ENCODE measurements at places on chromosomes 4 and X.

DNA sequence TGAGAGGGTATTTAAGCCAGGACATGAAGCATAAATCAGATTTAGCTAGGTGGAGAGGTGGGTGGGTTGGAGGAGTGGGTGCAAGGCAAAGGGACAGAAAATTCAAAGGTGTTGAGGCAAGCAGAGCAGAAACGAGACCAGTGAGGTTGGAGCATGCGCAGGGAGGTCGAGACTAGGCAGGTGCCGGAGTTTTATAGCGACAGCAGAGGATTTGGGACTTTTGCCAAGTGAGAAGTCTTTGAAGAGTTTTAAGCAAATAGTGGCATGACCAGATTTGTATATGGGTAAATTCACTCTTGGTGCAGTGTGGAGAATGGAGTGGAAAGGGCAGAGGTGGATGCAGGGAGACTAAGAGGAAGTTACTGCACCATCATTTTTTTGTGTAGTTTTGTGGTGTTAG, 107.0 kb upstream of the TLR2 start:
- H3K4me3 ChIP-seq = peak overlapping the region; percentile 7
- peaks cover 67% of the 10 kb centered on the region for H3K4me1 ChIP-seq
- H3K36me3 ChIP-seq = peaks cover 18% of the 10 kb centered on the region
- peak overlapping the region; percentile 49 for H3K27ac ChIP-seq
- H3K27me3 ChIP-seq = no peaks in the 10 kb centered on the region

GRCh38 chr4:184348311-184349233, 125.8 kb downstream of the IRF2 start:
- H3K27ac ChIP-seq = peak overlapping the region; percentile 78
- H3K36me3 ChIP-seq = no peaks in the 10 kb centered on the region
- peaks cover 84% of the 10 kb centered on the region for H3K4me1 ChIP-seq
- DNase-seq = no peak
- H3K4me3 ChIP-seq = peak overlapping the region; percentile 92

DNA sequence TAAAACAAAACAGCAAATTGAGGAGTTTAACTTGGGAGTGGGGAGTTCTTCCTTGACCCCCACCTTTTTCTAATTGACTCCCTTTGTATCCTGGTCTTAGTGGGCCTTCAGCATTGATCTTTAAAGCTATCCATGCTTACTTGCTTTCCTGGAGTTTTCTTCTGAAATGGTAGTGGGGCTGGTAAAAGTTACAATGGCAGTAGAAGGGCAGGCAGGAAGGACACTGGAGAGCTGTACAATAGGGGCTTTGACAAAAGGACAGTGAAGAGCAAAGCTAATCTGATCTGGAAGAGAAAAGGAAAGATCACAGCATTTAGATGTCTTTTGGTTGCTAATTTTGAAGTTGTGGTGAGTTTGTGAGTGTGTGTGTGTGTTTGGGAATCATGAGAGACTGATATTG, 111.5 kb downstream of the MID1 start:
- no peaks in the 10 kb centered on the region for H3K36me3 ChIP-seq
- no peaks in the 10 kb centered on the region for H3K4me1 ChIP-seq
- no peak for DNase-seq
- no peak overlapping the region for H3K4me3 ChIP-seq
- no peak overlapping the region for H3K27ac ChIP-seq

GRCh38 chr4:34293459-34293858, 1950.9 kb downstream of the ARAP2 start:
- no peak for DNase-seq
- no peaks in the 10 kb centered on the region for H3K4me1 ChIP-seq
- H3K27me3 ChIP-seq = no peaks in the 10 kb centered on the region
- H3K36me3 ChIP-seq = no peaks in the 10 kb centered on the region
- no peak overlapping the region for H3K27ac ChIP-seq
- no peak overlapping the region for H3K4me3 ChIP-seq

GRCh38 chr4:18512718-18513117, 491.2 kb upstream of the LCORL start:
- H3K36me3 ChIP-seq = no peaks in the 10 kb centered on the region
- H3K4me1 ChIP-seq = no peaks in the 10 kb centered on the region
- no peak overlapping the region for H3K4me3 ChIP-seq

DNA sequence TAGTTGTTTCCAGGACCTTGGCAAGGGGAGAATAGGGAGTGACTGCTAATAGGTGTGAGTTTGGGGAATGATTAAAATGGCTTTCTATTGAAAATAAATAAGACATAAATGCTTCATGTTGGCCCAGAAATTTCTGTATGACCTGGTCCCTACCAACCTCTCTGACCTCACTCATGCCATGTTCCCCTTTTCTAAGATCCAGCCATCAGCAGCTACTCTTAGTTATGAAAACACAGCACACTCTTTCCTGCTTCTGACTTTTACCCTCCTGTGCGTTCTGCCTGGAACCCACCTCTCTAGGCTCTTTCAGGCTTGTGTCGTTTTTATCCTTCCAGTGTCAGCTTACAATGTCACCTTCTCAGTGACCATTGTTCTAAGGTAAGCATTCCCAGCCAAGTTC, 14.8 kb upstream of the CXCL5 start:
- H3K4me3 ChIP-seq = no peak overlapping the region
- no peak overlapping the region for H3K27ac ChIP-seq

- H3K27ac ChIP-seq = no peak overlapping the region
- no peaks in the 10 kb centered on the region for H3K27me3 ChIP-seq
- peaks cover 12% of the 10 kb centered on the region for H3K4me1 ChIP-seq
- no peak for DNase-seq
- H3K36me3 ChIP-seq = no peaks in the 10 kb centered on the region
- H3K4me3 ChIP-seq = no peak overlapping the region
These were observed 215.4 kb downstream of the CCNG2 start for GRCh38 chr4:77372375-77372774.

- H3K36me3 ChIP-seq = peaks cover 12% of the 10 kb centered on the region
- peaks cover 8% of the 10 kb centered on the region for H3K27me3 ChIP-seq
- H3K4me1 ChIP-seq = no peaks in the 10 kb centered on the region
- no peak overlapping the region for H3K4me3 ChIP-seq
- no peak overlapping the region for H3K27ac ChIP-seq
These were observed 175.8 kb upstream of the GALNT7 start for GRCh38 chr4:172992648-172993378.

DNA sequence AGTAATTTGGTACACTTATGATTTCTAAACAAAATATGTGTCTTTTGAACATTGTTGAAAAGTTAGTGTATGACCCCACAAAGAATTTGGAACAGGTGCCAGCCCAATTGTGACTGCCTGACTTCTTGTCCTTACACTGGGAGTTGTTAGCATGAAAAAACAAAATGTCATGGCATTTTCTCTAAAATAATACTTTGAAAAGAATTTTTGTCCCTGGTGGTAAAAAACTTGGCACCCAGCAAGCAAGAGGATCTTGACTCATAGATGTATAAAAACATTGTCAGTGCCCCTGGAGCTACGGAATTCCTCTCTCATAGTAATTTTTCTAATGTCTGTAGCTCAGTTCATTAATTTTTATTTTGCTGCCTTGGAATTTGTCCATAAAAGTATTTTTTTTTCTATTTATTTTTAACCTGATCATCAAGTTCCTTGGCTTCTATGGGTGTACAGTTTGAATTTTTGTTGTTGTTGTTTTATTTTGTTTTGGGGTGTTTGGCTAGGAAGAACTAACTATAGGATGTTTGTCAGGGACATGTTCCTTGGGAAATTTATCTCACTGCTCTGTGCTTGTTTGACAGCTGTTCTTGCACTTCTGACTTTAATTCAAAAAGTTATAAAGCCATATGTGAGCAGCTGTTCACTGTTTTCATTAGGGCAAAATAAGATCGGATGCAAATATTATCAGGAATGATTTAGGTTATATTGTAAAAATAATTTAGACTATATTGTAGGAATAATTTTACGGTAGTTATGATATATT, 95.4 kb upstream of the NUDT6 start:
- H3K36me3 ChIP-seq = peaks cover 2% of the 10 kb centered on the region

DNA sequence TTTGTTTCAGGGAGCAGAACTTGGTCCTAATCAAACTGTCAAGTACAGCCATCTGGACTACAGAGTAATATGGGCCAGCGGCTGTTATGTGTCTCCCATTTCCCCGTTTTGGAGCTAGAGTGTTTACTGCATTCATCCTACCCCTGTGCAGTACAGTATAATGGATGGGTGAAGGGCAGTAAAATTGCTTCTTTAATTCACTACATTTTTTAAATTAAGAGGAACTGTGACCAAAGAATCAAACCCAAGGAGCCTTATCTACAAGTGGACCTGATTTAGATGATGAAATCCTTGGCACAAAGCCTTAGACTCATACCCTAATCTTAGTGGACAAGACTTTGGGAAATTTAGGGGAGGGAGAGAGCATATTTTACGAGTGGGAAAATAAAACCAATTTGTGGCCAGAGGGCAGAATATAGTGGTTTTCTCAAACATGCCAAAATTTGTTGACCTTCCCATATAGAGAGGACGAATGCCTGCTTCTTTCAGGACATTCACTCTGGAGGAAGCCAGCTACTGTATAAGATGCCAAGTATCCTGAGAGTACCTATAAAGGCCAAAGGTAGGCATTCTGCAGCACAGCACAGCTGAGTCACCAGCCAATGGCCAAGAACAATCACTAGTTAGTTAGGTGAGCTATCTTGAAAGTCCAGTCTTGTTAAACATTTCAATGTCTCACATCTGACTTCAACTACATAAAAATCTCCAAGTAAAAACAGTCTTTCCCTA, 253.8 kb upstream of the KCNIP4 start:
- H3K4me3 ChIP-seq = no peak overlapping the region
- H3K4me1 ChIP-seq = no peaks in the 10 kb centered on the region
- no peak overlapping the region for H3K27ac ChIP-seq
- no peak for DNase-seq

- no peaks in the 10 kb centered on the region for H3K27me3 ChIP-seq
- DNase-seq = no peak
- no peaks in the 10 kb centered on the region for H3K36me3 ChIP-seq
- no peak overlapping the region for H3K4me3 ChIP-seq
- no peak overlapping the region for H3K27ac ChIP-seq
These were observed 13.8 kb downstream of the GALNT7 start for GRCh38 chr4:173182403-173182802.

All from naive B cell (primary cell).